ENCODE measurements at places on chromosomes 7 and 10.
A peak's percentile ranks its signal among the peaks of the same experiment; 100 is the strongest.

DNA sequence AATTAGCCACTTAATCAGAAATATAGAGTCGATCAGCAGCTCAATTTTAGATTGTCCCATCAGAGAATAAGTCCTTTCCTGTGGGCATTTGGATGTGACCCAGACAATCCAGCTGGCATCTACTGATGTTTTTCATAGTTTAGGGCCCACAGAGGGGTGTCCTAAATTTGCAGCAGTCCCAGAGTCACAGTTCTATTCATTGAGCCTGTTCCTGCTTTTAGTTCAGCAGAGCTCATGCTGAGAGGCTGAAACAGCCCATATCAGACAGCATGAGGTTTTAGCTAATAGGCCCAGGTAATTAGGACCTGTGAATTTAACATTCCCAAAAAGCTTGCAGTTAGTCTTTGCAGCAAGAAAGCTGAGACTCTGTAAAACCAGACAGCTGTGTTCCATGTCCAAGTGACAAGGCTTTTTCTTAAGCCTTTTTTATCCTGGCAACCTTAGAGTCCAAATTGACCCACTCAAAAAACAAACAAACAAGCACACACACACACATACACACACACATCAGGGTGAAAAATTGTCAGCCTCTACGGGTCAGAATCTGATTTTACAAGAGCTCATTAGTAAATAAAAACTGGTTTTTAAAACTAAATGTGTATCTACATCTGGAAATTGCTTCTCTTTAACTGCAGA is 33.7 kb downstream of the ANKIB1 start:
- no peak for DNase-seq

DNA sequence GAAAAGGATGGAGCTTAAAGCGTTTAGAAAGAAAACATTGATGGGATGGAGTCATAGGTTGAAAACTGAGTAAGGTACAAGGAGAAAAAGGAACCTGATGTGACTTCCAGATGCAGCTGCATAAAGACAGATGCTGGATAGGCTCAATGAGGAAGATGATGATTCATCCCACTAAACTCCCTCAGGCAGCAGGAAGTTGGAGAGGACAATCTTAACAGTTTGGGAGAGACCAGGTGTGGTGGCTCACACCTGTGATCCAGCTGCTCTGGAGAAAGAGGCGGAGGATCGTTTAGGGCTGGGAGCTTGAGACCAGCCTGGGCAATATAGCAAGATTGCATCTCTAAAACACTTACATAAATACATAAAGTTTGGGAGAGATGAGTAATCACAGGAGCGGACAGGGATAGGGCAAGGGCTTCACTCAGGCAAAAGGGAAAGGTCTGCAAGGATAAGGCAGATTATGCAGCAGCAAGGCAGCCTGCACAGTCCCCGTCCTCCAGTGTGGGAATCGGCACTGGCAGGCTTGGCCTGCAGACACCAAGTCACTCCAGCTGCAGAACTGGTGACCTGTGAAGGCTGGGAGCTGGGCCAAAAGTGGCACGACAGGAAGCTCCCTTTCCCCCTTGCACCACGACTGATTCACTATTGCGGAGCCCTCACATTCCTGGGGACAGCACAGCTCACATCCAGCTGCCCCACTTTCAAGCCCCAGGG is 438.5 kb downstream of the GRID1 start:
- no peak for DNase-seq

- no peak for DNase-seq
These were observed 482.1 kb upstream of the AKR1E2 start for GRCh38 chr10:4343873-4344272.

GRCh38 chr7:2986561-2986960 is 57.1 kb downstream of the CARD11 start:
- DNase-seq: no peak

GRCh38 chr7:77331938-77332695 is 84.0 kb downstream of the GSAP start:
- DNase-seq: peak; percentile 93

DNA sequence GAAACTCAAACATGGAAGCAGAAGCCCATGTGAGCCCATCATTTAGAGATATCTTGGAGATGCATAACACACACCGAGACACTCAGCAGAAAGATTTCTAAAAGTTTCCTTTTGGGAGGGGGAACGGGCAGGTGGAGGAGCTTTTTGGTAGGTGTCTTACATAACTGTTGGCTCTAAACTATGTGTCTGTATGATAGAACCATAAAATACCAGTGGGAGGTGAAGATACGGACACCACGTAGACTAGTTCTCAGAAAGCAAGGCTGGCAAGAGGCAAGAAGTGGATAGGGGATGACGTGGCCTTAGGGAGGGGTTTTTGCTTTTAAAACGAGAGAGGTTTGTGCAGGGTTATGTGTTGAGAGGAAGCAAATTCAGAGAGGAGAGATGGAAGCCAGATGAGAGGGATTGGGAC is 36.5 kb downstream of the IL15RA start:
- peak; percentile 28 for DNase-seq

GRCh38 chr7:16171928-16172327 is 249.4 kb downstream of the CRPPA start:
- DNase-seq: peak; percentile 6

All from fibroblast of the aortic adventitia (primary cell).